Stimulated activated CD4-positive, alpha-beta T cell treated with anti-CD3 and anti-CD28 coated beads, Interleukin-1b, Interleukin-23, amount 100 ng/mL, for 1 hour (primary cell): ENCODE measurements at places on chromosomes 1 and 21.

DNA sequence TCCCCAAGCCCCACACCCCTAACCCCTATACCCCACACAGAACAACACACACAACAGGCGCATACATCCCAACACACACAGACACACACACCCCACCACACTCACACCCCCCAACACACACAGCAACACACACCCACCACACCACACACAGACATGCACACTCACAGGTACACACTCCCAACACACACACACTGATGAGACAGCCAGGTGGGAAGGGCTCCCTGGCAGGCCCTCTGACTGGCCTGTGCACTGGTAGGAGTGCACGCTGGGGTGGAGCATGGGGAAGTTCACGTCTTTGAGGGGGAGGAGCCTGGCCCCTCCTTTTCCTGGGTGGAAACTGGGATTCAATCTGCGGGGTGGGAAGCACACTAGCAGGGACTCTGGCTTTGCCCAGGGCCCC, 116.7 kb downstream of the RHOU start:
- no peak for DNase-seq

- no peak for DNase-seq
Measured at GRCh38 chr1:215748431-215748830, 181.3 kb downstream of the KCTD3 start.

GRCh38 chr1:32106663-32107275, 1.1 kb upstream of the KPNA6 start:
- no peak for DNase-seq

GRCh38 chr1:183011859-183012258, 11.4 kb upstream of the LAMC1 start:
- no peak for DNase-seq

GRCh38 chr1:45584351-45585109, 689 bp downstream of the NASP start:
- DNase-seq, result peak; percentile 80

DNA sequence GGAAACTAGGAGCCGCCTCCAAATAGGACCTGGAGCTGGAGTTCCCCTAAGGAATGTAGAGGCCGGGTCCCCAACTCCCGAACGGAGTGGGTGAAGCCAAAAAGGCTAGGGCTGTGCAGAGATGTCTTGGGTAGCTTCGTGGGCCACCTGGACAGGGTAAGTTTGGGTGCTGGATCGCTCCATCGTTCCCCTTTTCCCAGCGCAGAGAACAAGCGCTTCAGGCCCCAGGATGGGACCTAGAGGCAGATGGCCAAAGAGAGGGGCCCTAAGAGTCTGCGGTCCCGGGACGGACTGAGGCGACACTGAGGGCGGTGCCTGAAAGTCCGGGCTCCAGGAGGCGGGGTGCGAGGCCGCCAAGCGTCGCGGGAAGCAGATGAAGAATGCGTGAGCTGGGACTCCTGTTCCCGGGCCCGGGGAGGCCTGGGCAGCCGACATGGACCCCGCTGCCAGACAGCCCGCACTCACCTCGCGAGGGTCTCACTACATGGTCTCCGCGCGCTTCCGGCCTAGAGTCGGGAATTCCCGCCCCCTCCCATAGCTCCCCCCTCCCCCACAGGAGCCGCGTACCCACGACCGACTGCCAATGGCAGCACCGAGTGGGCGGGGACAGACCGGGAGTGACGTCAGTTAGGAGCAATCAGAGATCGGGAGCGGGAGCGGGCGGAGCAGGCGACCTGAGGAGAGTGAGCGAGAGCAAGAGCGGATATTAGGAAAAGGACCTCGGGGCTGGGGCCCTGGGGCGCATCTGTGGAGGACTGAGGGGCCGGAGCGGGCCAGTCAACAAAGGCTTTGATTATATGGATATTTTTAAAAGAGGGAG, at the start of gene SLC39A1:
TSS of gene SLC39A1 (minus strand) at position 508 of the 820 bp plus-strand sequence. CDS start 822 bp downstream, outside the sequence.
- peak; percentile 91 for DNase-seq

DNA sequence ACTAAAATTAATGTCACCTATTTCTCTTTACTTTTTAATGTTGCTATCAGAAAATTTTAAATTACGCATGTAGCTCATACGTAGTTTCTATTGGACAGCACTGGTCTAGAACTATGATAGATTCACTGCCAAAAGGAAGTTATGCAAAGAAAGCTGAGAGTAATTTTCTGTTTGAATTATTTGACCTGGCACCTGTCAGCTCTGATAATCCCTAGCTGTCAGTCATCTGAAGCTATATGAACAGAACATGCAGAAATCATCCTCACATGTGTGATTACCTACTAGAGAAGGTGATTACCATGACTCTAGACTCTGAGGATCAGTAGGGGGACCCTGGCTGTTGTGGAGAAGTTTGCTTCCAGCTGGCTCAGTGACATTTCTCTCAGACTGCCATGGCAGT, 40.8 kb downstream of the F5 start:
- no peak for DNase-seq

DNA sequence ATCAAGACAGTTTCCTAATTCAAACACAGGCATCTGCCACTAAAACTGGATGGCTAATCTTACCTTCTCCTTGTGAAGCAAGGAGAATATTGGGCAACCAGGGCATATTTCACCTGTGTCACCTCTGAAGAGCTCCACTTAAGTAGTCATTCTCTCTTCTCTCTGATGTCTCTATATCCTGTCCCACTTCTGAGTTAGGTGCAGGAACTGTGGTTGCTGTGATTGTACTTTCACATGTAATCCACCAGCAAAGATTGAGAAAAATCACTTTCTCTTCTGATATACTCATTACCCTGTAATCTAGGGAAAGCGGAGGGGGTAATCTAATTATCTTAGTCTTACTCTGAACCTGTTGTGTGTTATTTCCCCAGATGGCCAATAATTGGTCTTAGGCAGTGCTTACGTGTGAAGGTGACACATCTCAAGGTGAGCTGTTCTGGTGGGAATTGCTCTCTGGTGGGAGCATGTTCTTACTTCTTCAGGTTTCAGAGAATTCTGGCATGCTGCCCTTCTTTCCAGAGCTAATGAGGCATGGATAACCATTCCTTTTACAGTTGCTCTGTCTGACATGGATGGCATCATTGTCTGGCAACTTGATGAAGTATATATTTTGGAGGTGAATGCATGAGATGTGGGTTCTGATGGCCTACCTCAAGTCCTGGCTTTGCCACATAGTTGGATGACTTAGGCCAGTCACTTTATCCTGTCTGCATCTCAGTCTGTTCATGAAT, 12.0 kb downstream of the XCL2 start:
- DNase-seq, result no peak

DNA sequence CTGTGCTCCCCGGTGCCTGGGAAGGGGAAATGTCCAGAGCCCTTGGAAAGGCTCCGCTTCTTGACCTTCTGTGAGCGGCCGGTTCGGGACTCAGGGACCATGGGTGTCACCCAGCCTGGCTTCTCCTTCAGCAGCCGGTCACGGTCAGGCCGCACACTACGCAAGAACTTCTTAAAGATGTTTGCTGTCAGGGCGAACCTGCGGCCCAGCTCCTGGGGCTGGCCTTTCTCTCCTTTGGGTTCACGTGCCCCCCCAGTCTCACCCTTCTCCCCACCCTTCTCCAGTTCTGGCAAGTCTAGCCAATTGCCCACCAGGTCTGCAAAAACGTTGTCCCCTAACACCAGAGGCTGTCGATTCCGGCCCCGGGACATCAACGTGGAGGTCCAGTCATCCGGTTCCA, 12.1 kb downstream of the INKA2 start:
- DNase-seq, result no peak

DNA sequence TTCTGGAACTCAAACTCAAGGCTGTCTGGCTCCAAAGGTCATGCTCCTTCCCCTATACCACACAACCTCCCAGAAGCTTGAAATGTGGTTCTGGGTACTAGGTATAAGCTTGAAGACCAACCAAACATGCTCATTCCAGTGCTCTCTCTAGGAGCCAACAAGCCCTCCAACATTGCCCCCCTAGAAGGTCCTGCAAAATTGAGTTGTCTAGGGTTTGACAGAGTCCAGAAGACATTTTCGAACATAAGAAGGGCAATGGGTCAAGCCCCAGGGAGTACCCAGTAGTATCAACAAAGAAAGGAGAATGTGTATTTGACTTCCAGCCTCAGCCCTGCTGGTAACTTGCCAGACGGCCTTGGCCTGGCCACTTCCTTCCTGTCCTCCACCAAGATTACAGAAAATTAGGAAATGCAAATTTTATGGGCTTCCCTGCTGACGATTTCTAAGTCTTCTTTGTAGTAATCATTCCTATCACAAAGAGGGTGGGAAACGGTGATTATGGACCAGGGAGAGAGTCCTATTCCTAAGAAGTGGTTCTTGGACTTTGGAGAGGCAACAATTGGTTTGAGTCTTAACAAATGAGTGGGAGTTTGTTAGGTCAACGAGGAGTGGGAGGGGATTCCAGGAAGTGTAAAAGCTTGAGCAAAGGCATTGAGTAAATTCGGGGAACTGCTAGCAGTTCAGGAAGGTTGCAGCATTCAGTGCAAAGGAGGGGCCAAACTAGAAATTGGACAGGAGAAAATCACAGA, 18.7 kb upstream of the SLAMF1 start:
- no peak for DNase-seq

GRCh38 chr1:28235755-28236655, at the start of gene ATP5IF1:
Gene ATP5IF1 (plus strand): TSS chr1:28236124. CDS start chr1:28236184, 60 bp downstream.
- DNase-seq, result peak; percentile 84

- DNase-seq, result peak; percentile 46
Measured at GRCh38 chr1:30801771-30802198, 44.2 kb upstream of the LAPTM5 start.

DNA sequence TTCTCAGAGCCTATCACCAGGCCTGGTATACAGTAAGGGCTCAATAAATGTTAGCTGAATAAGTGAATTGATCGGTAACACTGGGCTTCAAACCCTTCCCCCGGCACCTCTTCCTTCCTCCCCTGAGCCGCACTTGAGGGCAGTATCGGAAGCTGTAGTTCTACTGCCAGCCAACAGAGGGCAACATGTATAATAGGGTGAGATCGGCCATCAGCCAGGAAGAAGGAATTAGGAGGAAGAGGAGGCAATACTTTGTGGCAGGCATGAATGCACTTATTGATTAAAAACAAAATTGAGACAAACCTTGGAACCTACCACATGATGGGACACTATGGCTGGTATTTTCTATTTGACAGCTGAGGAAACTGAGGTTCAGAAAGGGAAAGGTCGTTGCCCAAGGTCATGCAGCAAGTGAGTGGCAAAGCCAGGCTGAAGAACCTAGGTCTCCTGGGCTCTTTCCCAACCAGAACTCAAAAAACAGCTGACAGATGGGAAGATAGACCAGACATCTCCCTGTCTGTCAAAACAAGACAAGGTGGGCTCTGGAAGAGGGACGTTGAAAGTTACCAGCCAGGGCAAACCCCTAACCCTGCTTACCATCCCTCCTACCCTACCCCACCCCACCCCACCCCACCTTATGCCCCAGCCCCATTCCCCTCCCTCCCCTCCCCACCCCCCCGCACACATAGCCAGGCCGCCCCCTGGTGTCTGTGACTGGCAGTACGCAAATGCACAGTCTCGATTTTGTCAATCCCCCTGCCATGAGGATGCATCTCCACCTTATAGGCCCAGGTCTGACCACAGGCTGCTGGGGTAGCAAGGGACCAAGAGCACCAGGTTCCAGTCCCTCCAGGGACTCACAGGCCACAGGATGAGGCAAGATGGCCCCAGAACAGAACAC, 107.3 kb upstream of the RUNX3 start:
- DNase-seq, result peak; percentile 50

DNA sequence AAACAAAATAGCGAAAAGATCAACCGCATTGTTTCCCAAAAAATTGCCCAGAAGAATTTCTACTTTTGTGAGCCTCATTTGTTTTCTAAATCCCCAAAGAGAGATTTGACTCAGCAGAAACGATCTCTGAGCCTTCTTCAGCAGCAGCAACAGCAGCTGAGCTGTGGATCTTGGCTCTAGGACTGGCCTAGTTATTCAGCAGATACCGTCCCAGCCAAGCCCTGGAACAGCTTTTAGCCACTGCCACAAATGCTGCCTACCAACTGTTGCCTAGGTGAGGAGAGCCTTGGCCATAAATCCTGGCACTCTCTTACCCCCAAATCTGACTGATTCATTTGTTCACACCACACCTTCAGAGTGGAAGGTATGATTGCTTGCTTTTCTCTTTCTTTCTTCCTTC, 320.1 kb downstream of the TGFB2 start:
- DNase-seq, result no peak

DNA sequence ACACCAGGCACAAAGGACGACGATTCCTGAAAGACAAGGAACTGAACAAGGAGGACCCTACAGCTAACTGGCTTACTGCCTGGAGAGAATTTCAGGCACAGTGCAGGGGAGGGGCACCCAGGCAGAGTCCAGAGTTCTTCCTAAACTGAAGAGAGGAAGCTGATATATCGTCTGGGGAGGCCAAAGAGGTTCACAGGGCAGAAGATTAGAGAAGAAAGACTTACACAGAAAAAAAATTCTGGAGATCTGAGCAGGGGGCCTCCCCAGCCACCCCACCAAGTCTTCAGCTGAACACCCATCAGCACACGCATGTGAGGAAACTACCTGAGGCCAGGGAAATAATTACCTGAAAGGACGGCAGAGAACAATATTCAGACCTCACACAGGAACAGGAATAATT, 24.6 kb downstream of the SORT1 start:
- DNase-seq, result no peak

DNA sequence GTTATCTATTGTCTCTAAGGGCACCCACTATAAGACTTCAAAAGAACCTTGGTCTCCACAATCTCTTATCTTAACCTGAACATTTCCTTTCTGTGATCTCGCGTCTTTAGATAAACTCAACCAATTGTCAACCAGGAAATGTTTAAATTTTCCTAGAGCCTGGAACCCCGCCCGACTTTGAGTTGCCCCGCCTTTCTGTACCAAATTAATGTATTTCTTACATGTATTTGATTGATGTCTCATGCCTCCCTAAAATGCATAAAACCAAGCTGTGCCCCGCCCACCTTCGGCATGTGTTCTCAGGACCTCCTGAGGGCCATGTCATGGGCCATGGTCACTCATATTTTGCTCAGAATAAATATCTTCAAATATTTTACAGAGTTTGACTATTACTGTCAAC, 5.9 kb upstream of the CXADR start:
- no peak for DNase-seq

- DNase-seq, result no peak
Measured at GRCh38 chr1:234437423-234438171, 41.4 kb downstream of the TARBP1 start.

DNA sequence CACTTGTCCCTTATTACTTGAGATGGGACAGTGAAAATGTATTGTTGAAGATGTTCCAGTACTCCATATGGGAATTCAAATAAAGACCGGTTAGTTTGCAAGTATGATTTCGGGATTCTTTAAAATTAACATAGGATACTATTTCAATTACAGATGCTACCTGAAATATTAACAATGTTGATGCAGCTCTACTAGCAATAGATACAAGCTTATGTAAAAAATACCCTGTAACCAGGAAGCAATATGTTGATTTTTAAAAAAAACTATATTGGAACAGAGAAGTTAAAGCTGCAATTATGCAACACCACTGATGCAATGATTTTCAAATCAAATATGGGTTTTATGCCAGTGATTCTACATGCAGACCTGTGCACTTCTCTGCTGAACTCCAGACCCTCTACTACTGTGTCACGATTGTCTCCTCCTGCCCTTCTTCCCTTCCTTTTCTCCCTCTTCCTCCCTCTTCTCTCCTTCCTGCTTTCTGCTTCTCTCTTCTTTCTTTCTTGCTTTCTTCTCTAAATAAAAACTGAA, 179.2 kb downstream of the ATP6V1G3 start:
- DNase-seq, result no peak

GRCh38 chr21:44529503-44530125, 10.4 kb downstream of the KRTAP10-1 start:
- DNase-seq, result no peak
